Common myeloid progenitor, CD34-positive (primary cell): ENCODE measurements at places on chromosomes 12 and 14.
A peak's percentile ranks its signal among the peaks of the same experiment; 100 is the strongest.

DNA sequence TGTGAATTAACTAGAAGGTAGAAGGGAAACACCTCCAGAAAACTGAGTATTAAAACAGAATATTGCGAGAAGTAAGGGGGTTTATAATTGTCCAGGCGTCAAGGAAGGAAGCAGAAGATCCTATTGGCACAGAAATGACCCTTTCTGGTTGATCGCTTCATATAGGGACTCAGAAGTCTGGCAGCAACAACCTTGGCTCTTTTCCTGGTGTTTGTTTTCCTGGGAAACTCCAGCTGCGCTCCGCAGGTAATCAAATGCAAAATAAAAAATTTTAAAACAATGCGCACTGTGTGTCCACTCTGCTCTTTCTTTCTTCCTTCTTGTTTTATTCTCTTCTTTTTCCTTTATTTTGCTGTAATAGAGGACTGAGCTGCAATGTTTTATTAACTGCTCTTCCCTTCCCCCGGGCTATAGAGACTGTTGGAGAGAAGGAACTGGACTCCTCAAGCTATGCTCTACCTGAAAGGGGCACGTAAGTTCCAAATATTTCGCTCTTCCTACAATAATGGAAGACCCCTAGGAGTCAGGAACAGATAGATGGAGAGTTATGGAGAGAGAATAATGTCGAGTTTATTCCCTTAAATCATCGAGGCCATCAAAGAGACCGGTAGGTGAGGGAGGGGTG, 737 bp downstream of the SPX start:
- no peak for DNase-seq

DNA sequence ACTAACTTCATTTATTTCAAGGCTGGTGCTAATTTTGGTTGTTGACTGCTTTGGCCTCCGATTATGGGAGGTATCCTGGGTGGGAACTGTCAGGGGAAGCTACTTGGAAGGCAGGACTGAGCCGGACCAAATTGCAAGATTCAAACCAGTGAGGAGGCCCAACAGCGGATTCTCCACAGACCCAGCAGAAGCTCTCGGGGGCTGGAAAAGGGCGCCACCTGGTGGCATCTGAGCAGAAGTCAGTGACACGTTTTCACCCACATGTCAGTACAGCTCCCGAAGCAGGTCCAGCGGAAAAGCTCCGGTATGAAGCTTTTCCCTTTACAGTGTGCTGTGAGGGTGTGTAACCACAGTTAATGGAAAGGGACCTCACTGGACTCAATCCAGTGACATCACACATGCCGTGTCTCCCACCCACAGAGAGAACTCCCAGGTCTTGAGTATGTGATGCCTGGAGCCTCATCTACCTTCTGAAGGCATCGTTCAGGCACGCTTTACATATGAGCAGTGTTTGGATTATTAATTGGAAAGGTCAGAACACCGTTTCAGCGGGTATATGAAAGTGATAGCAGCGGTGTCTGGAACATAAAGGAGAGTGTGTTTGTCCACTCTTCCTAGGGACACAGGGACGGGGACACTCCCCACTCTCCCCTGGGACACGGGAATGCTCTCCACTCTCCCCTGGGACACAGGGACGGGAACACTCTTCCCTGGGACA, 3.6 kb upstream of the P2RX2 start:
- DNase-seq: peak; percentile 82

- no peak for DNase-seq
Observed at GRCh38 chr14:23002592-23002991, 7.4 kb downstream of the C14orf93 start.

- DNase-seq: no peak
Observed at GRCh38 chr12:108560321-108560721, 652 bp downstream of the SART3 start.

GRCh38 chr14:103382376-103382775, 2.8 kb upstream of the MARK3 start:
- DNase-seq: peak; percentile 75

DNA sequence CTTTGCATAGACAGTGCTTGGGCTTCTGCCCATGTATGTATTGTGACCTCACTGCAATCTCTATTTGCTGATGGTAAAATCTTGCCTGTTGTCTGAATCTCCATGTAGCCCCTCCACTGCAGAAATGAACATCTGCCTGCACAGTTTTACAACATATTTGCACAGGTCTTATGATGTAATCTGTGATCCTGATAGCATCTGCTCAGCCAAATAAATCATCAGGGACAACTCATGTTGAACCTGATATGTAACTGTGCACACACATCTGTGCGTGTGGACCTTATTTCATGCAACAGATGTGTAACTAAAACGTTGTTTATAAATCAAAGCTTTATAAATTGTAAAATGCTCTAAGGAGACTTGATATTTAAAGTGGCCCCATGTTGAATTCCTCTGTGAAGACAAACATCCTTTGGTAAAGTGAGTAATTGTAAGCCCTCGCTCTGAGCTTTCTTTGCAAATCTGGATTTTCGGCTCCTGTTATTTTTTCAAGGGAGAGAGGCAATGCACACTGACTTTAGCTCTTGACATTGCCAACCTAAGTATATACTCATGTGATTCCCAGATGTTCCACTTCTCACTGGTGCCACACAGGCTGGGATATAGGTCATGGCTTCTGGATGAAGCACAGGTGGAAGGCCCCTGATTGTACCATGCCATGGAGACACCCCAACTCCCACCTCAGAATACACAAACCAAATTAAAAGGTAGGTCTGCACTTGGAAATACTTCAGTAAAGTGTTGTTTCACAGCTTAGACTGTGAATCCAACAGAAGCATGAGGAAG, 371.3 kb downstream of the GRIN2B start:
- no peak for DNase-seq

GRCh38 chr12:107660861-107661415, 24.7 kb upstream of the PWP1 start:
- no peak for DNase-seq

GRCh38 chr12:48183876-48184548, 568 bp downstream of the CCDC184 start:
- DNase-seq: no peak

- no peak for DNase-seq
Observed at GRCh38 chr12:119594399-119594730, 791 bp downstream of the TMEM233 start.

GRCh38 chr12:122144885-122145284, 29.1 kb downstream of the IL31 start:
- DNase-seq: no peak

- DNase-seq: no peak
Observed at GRCh38 chr12:110697236-110697635, 8.3 kb upstream of the HVCN1 start.

DNA sequence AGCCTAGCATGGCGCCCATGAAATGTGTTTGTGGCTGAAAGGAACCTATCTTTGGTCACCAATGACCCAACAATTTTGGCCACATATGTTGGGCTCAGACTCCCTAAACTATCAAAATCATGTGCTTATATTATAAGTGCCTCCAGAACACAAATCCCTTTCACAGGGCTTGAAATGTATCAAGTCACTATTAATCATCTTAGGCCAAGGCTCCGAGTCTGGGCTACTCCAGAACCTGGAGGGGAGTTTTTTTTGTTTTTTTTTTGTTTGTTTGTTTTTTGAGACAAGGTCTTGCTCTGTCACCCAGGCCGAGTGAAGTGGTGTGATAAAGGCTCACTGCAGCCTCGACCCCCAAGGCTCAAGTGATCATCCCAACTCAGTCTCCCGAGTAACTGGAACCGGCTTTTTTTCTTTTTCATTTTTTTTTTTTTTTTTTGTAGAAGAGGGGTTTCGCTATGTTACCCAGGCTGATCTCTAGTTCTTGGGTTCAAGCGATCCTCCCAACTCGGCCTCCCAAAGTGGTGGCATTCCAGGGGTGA, 989 bp upstream of the DRAM1 start:
- DNase-seq: no peak

DNA sequence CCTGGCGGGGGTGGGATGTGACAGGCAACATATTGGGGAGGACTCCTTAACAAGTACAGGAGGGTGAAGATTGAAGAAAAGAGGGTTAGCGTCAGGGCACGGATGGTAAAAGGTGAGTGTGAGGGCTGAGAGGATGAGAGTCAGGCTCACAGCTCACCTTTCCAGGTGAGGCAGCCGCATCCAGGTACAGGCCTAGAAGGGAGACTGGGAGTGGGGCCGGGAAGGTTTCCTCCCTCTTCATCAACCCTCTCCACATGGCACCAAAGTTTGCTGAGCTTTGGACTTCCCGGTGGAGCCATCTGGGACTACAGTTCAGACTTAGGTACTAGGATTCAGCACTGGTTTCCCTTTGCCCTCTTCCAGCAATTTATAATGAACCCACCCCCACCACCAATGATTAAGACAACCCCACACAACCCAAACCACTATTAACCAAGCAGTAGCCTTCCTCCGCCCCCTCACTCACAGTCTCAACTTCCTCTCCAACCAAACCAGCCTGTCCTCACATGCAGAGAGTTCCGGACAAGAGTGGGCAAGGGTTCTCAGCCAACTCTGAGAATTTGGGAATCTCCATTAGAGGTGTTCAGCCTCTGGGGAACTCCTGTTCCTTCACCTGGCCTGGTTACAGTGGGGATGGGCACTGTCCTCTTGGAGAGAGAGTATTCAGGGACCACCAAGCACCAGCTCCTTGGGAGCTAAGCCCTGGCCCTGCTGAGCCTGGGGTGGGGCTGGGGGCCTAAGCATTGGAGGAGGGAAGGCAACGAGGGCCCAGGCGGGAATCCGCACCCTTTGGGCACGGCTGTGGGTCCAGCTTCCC, 2.4 kb upstream of the HOXC4 start:
- DNase-seq: no peak

GRCh38 chr12:62683776-62684569, 217.3 kb downstream of the MON2 start:
- DNase-seq: no peak

DNA sequence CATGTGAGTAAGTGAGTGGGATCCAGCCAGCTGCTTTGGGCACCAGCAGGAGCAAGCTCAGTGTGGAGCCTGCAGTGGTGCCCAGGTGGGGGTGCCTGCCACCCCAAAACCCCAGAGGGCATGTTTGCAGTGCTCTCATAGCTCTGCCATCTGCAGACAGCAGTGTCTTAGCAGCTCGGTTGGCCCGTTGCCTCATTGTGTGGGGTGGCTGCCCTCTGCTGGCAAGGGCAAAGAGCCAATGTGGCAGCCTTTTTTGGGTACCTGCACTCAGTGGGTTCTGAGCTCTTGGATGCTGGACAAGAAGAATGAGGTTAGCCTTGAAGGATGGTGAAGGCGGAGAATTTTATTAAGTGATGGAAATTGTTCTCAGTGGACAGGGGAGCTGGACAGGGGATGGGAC, 52.3 kb downstream of the NEUROD4 start:
- peak; percentile 88 for DNase-seq

DNA sequence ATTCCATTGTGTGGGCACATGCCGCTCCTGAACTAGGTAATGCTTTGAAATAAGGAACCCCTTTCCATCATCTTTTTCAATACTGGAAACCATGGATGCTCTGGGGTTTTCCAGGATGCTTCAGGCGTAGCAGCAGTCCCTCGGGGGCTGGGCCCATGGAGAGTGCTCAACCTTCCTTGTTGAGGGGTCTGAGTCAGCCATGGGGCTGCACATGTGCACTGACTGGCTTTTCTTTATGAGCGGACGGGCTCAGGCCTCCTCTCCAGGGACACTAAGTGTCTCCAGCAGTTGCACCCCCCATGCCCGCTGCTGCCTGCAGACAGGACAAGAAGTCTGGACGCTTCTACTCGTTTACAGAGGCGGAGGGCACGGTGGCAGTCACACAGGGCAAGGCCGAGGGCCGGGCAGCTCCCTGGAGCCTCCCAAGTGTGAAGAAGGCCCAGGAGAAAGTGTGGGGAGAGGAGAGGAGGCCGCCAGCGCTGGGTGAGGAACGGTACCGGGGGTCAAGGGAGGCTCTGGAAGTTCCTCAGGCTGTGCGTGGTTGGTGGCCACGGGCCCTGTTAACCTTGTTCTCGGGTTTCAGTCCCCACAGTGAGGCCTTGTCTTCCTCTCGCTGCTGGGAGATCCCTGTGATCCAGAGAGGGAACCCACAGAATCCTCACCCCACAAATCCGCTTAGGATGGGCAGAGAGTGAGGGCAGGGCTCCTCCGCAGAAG, 51.2 kb downstream of the TEAD4 start:
- DNase-seq: no peak

- peak; percentile 29 for DNase-seq
Observed at GRCh38 chr14:94773061-94773648, 3.2 kb upstream of the GSC start.

DNA sequence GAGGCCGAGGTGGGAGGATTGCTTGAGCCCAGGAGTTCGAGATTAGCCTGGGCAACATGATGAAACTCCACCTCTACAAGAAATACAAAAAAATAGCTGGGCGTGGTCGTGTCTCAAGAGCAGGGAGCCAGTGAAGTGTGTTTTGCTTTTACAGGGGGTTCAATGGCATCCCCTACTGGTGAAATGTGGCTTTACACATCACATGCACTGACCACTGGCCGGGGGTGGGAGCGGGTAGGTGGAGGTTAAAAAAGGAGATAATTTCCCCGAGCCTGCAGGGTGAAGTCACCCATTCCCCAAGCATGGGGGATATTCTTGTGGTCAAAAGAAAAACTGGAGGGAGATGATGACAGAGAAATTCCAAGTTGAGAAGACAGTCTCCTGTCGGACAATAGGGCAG, 63.6 kb upstream of the PWP1 start:
- no peak for DNase-seq

DNA sequence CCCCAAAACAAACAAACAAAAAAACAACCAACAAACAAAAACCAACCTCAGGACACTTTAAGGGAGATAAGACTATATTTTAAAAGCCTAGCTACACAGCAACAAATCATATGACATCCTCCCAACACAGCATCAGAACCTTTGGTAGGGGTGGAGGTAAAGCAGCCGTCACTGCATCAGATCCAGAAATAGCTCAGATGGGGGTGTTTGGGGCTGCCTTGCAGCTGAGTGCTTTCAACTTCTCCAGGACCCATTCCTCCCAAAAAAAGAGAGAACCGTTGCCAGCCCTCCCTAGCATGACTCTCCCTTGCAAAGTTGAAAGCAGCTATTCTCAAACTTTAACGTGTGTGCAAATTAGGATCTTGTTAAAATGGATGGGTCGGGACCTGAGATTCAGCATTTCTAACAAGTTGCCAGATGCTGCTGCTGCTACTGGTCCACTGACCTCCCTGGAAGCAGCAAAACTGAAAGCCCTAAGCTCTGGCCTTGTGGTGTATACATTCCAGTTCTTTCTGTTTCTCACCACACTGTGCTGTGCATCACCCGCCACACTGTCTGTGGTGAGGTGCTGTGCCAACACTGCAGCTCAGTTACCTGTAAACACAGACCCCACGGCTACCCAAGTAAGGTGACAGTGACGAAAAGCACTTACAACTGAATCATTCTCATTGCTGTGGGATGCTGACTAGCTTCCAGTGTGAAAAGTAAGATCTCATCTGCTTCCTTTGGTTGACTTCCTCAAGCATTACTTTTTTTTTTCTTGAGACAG, 54.0 kb downstream of the SLC38A1 start:
- peak; percentile 49 for DNase-seq

GRCh38 chr14:100476012-100476822, 111.0 kb downstream of the BEGAIN start:
- DNase-seq: no peak

GRCh38 chr14:85604714-85605113, 74.8 kb downstream of the FLRT2 start:
- no peak for DNase-seq

DNA sequence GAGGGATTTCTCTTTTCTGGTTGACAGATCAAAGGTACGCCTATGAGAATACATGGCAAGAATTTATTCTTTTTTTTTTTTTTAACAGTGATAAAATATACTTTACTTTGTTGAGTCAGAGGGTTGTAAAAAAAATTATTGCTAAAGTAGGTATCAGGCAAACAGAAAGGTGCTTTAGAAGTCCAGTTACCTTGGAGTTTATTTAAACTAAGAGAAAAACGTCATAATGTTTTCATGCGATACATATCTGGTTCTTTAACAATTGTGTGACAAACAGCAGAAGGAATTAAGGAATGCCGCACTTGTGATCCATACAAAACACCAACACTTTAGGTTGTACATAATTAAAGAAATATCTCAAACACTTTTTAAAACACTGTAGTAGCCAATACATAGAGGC, 94.2 kb downstream of the BORCS5 start:
- DNase-seq: no peak
